ENCODE measurements at places on chromosomes 1 and 21. TPM values are rescaled to one million over a fixed set of nuclear protein-coding genes. Genes with fewer than 3 reads are reported as not detected.
A peak's percentile ranks its signal among the peaks of the same experiment; 100 is the strongest.

DNA sequence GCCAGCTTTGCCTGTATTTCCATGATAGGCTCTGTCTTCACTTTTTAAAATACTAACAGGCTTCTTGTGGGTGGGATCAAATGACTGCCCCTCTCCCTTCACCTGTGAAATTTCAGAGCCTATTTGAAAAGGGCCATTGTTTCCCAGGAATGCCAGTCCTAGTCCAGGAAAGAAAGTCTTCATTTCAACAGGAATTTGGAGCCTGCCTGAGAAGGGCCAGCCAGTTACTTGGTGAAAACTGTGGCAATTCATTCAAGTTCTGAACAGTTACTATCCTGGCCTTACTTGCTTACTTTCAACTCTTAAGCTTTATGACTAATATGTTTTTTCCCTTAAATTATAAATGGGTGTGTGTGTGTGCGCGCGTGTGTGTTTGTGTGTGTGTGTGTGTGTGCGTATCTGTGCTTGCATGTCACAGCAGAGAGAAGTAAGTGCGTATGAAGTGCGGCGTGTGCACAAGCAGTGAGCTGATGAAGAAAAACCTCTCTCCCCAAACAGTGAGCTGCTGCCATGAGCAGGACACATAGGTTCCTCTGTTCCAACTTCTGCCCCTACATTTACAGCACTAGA is 67.5 kb upstream of the RNPC3 start:
- no peak for DNase-seq

DNA sequence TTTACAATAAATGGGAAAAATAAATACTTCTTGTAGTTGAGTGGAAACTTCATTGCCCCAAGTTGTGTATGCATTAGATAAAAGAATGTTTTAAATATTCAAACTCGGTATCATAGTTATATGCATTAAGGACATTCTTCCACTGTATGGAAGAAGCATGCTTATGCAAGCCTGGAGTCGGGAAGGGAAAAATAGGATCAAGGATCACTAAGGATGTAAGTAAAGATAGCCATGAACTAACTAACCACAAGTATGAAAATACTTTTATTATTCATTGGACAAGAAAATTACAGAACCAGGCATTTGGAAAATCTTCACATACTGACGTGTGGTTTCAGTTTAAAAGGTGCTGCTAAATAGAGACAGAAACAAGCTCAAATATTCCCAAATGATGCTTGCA is 26.9 kb upstream of the DPYD start:
- no peak for DNase-seq

GRCh38 chr1:91883470-91883869 is 2.5 kb downstream of the TGFBR3 start:
- no peak for DNase-seq

GRCh38 chr1:206708058-206708457 is 23.4 kb downstream of the MAPKAPK2 start:
- DNase-seq, result no peak

- DNase-seq, result peak; percentile 98
These were observed 992 bp upstream of the USP48 start for GRCh38 chr1:21783679-21784603.

DNA sequence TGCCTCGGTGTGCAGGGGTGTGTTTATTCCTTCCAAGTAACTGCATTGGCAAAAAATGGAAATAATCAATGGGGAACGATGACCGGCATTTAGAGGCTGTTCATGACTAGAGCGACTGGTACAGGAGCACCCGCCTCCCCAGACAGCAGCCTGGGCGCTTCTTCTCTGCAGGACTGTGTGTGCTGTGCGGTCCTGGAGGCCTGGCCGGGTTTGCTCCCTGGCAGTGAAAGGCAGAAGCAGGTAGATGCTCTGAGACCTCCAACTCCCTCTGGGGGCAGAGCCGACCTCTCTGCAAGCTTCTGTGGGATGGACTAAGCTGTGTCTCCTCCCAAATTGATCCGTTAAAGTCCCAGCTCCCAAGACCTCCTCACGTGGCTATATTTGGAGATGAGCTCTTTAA is 59.2 kb upstream of the ACTRT2 start:
- DNase-seq, result no peak

The DNASE2B gene
- not detected for total RNA-seq

GRCh38 chr1:180003026-180003695 is 48.6 kb downstream of the CEP350 start:
- DNase-seq, result no peak

- no peak for DNase-seq
These were observed 6.4 kb downstream of the PPP2R5A start for GRCh38 chr1:212291505-212292134.

GRCh38 chr1:156372265-156372586 is 3.2 kb downstream of the RHBG start:
- DNase-seq, result no peak

GRCh38 chr1:166944186-166944967 is 31.0 kb downstream of the ILDR2 start:
- DNase-seq, result no peak

The COG2 gene
- total RNA-seq, result 20.1 TPM

The GPR25 gene
- total RNA-seq, result not detected

- peak; percentile 30 for DNase-seq
These were observed 9.6 kb downstream of the FCRL5 start for GRCh38 chr1:157542676-157543075.

DNA sequence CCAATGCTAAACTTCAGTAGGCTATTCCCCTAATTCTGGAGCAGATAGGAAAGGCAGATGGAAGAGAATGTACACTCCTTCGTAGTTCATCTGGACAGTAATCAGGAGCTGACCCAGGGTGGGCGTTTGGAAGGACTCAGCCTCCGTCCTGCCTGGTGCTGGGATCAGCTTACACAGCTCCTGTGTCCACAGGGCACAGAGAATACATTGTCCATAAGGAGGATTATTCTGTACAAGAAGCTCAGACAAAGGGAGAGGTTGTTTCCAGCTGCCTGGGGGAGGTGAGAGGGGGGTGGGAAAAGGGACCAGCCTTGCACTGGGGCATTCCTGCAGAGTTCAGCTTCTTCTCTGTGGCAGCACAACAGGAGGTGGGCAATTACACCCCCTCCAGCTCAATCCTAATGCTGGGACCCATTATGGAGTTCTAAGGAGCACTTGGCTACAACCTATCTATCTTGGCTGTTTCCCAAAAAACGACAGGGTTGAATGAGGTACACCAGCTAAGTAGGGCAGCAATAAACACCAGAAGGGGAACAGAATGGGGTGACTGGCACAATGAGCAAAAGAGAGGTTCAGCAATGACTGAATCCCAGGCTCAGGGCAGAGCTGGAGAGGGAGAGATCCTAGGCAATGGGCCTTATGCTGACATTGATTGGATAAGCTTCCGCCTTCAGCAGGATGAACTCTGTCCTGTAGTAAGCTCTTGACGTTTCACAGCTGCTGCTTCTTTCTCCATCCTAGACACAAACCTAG is 7.4 kb downstream of the MED8 start:
- DNase-seq, result no peak

- DNase-seq, result no peak
These were observed 26.0 kb downstream of the VAMP4 start for GRCh38 chr1:171715813-171716251.

- DNase-seq, result no peak
These were observed 5.7 kb upstream of the SLC1A7 start for GRCh38 chr1:53148123-53148522.

The RPTN gene
- not detected for total RNA-seq

- DNase-seq, result no peak
These were observed 88.8 kb downstream of the PRDM2 start for GRCh38 chr1:13788795-13789194.

DNA sequence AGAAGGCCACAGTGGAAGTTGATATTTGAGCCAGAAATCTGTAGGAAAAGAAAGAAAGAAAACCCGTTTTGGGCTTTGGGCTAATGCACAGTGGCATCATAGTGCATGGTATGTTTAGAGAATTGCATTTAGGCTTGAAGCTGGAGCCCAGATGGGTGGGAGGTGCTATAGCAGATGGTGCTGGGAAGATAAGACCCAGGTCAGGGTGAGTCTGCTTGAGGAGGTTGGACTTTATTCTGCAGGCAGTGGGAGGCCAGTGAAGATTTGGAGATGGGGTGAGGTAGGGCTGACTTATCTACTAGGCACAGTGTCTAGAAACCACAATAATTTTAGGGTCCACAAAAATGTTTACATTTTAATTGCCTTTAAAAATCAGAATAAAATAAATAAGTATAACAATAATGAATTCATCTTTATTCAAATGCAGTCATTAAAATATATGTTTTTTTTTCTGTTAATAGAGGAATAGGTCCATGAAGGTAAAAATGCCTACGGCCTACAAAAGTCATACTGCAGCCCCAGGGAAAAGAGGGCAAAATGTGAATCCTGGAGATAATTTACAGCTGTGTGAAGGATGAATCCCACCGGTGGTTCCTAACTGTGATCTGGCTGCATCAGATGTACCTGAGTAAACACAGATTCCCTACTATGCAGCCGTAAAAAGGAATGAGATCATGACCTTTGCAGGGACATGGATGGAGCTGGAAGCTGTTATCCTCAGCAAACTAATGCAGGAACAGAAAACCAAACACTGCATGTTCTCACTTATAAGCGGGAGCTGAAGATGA is 8.7 kb downstream of the DNAJC6 start:
- no peak for DNase-seq

DNA sequence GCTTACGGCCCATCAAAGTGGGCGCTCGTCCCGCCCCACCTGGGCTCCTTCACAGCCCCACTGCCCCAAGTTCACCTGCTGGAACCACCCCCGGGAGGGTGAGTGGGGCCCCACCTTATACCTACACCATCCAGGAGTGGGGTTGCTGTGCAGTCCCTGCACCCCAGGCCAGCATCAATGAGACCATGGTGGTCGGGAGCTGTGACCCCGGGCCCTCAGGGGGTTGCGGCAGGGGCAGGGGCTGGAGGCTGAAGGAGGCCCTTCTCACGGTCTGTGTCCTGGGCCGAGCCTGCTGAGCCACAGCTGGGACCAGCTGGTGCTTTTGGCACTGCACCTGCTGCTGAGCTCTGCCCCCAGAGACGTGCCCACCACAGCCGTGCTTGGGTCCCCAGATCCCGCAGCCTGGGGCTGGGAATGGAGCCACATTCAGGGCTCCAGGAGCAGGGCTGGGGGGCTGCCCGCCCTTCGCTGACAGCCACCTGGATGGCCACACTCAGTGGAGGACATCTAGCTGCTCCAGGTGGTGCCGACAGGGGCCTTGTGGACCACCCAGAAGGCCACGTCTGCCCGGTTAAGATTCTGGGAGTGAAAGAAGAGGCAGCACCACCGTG is 17.4 kb downstream of the ACTRT2 start:
- no peak for DNase-seq

The RXFP4 gene
- total RNA-seq, result not detected

- DNase-seq, result peak; percentile 85
These were observed at the start of gene URB1 for GRCh38 chr21:32392880-32393676. Gene URB1 (minus strand): TSS chr21:32393012. CDS start chr21:32392910, 102 bp downstream.

DNA sequence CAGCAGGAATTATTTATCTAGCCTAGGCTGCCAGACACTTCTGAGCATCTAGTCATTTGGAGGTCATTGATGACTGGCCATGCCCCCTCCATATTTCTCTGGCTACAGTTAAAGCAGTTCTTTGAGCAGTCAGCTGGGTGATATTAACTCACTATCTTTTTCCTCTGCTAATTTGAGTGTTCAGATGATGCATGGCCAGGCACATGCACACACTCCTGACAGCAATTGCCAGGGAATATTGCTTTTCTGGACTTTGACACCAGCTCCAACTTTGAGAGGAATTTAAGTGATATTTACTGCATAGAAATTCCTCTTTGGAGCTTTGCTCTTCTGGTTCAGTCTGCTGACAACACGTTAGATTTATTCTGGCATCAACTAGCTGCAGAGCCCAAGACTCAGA is 52.6 kb downstream of the CD247 start:
- no peak for DNase-seq

- DNase-seq, result no peak
These were observed 9.7 kb downstream of the MX1 start for GRCh38 chr21:41435706-41436105.

DNA sequence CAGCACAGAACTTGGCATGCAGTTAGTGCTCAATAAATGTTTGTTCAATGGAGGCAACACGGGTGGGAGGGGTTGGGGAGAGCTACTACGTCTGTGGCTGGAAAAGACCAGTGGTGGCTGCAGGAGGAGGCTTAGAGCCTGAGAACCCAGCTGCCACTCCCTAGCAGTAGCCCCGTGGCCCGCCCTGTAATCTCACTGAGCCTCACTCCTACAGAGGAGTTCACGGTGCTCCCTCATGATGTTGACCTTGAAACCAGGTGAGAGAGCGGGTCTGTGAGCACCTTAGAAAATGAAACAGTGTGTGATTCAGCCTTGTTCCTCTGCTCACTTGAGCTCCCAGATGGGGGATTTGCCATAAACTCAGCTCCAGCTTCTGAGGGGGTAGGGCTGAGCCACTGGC is 299.6 kb downstream of the NPHP4 start:
- DNase-seq, result no peak

GRCh38 chr1:245292141-245292540 is 137.4 kb downstream of the KIF26B start:
- no peak for DNase-seq

- peak; percentile 87 for DNase-seq
These were observed at the start of gene COA7 for GRCh38 chr1:52697795-52698674. Gene COA7 (minus strand): TSS chr1:52698347. CDS start chr1:52698326, 21 bp downstream.

The SLC6A9 gene
- 1.6 TPM for total RNA-seq
